ENCODE measurements at places on chromosomes 1 and 21.

- DNase-seq, result no peak
Measured at GRCh38 chr1:9890224-9890731, 19.8 kb downstream of the CTNNBIP1 start.

DNA sequence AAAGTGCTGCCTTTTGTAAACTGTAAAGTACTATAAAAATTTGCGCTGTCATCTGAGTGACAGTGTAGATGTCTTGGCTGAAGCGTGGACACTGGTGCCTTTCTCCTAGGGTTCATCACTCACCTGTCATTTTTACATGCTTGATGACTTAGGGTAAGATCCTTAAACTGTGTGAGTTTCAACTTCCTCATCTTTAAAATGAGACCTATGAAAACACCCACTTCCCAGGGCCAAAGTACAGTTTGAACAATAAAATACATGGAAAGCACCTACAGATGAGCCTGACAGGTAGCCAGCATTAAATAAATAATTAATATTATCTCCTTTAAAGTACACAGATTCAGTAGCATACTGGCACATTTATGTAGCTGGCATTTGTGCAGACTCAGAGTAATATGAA, 309.9 kb downstream of the CHRM3 start:
- DNase-seq, result no peak

GRCh38 chr1:158716335-158716734, 4.2 kb downstream of the OR6K3 start:
- no peak for DNase-seq

GRCh38 chr1:153231363-153231762, 14.0 kb downstream of the PRR9 start:
- DNase-seq, result no peak

DNA sequence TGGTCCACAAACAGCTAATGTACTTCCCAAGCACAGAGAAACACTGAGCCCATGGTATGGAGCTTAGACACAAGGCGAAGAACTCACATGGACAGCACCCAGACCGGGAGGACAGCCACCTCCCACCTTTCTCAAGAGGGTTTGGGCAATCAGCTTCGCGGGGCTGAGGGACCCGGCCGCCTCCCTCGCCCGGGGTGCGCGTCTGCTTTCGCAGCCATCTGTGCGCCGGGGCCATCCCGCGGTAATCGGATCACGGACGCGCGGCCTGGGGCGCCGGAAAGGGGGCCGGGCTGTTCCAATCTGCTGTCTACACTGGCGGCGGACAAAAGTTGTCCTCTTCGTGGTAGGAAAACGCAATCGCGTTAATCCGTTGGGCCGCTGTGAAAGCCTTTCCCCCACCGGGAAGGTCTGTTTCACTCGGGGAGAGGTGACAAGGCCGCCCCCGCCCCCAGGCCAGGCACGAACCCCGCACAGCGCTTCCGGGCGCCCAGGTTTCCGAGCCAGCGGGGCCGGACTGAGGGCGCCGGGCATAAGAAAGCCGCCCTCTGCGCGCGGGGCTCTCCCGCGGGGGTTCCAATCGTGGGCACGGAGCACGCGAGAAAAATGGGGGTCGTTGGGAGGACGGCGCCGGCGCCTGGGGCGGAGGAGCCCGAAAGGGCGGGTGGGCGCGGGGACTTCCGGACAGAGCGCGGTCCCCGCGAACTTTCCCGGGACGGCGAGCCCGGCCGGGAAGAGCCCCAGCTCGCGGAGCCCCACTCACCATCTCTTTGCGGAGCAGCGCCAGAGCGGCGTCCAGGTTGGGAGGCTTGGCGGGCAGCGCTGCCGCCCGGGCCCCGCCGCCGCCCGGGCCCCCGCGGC, 664 bp downstream of the FAM89A start:
- peak; percentile 64 for DNase-seq

DNA sequence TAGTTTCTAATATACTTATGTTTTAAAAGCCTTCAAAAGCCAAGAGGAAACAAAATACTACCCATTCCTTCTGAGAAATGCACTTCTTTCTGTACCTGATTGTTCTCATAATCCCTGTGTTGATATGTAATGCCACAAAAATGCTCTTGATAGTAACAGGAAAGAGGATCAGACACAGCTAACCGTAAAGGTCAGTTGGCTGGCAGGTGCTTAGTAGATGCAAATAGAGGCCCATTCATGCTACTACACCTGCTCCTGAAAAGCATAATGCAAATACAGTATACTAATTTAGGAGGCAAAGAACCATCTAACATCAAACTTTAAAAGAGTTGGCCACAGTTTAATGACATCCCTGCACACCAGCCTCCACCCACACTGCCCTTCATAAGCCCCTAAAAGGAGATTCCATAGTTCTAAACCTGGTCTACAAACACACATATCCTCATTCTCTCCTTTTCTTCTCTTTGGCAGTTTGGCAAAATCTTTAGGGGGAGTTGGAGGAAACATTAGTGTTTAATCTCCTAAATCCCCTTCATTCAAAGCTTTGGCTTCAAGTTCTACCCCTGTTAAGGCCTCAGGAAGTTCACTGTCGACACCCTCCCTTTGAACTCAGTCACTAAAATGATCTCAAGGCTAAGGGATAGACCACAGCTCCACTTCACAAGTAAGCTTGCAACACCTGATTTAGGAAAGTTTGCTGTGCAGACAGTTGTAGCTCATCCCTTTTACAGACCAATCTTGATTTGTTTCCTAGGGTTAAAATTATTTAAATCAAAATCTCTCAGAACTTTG, 2.9 kb upstream of the CD46 start:
- DNase-seq, result no peak

- DNase-seq, result no peak
Measured at GRCh38 chr1:87592156-87592555, 263.5 kb downstream of the LMO4 start.

DNA sequence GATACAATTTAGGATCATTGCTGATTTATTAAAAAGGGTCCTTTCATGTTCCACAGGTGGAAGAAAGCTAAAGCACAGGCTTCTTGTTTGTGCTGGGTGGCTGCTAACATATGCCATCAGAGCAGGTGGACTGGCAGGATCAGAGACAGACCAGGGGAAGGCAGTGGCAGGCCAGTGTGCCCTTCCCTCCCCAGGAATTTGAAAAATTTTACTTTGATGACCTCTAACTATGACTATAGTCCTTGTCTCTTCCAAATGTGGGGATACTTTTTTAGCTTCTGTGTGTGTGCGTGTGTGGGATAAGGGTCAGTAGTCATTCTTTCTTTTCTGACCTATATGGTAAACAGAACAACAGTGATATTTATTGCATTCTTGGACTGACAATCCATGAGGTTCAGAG, 49.9 kb downstream of the LHX9 start:
- DNase-seq, result no peak

GRCh38 chr1:196382383-196382782, 225.9 kb downstream of the KCNT2 start:
- DNase-seq, result no peak

DNA sequence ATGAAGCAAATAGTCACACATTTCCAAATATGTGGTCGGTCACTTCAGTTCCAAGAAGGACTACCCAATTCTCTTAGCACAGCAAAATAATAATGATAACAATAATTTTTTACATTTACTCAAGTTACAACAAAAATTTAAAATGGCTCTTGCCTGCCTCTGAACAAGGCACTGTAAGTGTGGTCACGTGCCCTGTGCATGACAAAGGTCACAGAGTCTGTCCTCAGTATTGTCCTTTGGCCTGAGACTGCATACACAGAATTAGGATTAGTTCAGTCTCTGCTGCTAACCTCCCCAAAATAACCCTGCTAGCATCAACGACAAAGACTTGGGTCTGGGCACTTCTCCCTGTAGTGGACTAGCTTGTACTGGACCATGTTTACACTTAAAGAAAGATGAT, 297.1 kb upstream of the DUSP10 start:
- no peak for DNase-seq

- no peak for DNase-seq
Measured at GRCh38 chr1:4678066-4678717, 23.8 kb downstream of the AJAP1 start.

- no peak for DNase-seq
Measured at GRCh38 chr1:107076841-107077240, 20.4 kb downstream of the PRMT6 start.

DNA sequence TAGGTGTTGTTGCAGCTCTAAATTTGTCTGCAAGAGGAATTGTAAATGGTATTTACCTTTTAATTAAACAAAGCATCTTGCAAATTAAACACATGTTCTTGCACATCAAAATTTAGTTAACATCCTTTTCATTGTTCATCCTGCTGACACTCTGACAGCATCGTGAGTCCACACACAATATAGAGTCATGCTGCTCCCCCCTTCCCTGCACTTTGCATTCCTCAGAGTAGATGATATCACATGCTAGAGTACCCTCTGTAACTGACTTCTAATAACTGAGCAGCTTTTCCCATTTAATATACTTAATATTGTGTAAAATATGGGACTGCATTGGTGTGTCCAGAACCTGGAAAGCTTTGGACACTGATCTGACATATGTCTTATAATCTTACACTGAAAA, 138.8 kb upstream of the DPYD start:
- DNase-seq, result no peak

GRCh38 chr1:63630666-63631065, 37.5 kb downstream of the PGM1 start:
- DNase-seq, result no peak

DNA sequence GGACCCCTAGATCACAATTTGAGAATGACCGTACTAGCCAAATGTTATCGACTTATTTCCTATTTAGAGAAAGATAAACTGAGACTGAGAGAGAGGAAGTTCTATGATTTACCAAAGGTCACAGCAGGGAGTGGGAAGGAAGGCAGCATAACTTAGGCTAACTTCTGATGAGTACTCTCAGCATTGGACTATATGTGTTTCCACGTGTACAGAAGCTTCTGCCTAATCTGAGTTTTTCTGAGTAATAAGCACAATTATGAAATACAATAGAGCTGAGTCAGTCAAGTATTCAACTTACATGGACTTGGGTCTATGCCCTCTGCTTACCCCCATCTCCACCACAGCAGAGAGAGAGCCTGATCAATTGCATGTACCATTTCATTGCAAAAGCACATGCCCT, 88.1 kb upstream of the HIVEP3 start:
- DNase-seq, result no peak

GRCh38 chr1:40926441-40926840, 53.1 kb upstream of the CTPS1 start:
- DNase-seq, result no peak

DNA sequence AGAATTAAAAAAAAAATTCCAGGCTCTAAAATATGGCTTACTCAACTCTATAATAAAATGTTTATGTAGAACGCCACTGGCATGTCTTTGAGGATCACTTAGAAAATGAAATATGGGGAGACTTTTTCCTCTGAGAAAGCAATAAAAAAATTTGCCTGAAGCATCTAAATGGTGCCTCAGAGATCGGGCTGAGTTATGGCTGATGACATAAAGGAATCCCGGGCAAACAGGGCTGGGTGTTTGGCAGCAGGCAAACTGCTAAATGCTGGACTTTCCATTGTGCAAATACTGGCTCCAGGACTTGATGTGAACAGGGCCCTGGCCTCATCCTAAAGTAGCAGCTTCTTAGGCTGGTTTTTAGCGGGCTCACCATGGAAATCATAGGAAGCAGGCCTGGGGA, 44.5 kb upstream of the C1orf87 start:
- DNase-seq, result no peak

DNA sequence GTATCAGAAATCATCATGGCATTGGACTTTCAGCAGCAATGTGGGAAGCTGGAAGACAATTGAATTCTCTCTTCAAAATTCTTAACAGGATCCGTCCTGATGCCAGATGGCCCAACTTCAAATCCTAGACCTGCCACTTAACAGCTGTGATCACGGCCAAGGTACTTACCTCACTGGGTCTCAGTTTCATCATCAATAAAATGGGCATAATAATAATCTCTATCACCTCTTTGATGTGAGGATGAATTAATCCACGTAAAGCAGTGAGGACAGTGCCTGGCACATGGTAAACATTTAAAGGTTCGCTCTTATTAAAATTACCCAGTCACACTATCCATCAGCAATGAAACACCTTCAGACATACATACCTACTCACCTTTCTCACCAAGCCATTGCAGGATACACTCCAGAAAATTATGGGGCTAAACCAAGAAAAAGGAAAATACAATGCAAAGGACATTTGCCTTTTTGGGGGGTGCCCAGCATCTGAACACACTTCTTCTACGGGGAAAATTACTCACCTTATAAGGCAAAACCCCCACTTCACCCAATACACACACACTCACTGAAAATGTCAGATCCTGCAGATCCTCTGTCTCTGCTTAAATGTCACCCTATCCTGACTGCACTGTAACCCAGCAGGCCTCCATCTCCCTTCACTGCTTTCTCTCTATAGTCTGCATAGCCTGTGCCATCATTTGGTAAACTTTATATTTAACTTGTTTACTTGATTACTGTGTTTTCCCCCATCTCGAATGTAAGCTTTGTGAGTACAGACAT, 21.7 kb downstream of the GLIS1 start:
- no peak for DNase-seq

- peak; percentile 3 for DNase-seq
Measured at GRCh38 chr1:107748531-107748930, 216.4 kb downstream of the VAV3 start.

GRCh38 chr1:151344291-151344690, 2.8 kb downstream of the RFX5 start:
- no peak for DNase-seq

DNA sequence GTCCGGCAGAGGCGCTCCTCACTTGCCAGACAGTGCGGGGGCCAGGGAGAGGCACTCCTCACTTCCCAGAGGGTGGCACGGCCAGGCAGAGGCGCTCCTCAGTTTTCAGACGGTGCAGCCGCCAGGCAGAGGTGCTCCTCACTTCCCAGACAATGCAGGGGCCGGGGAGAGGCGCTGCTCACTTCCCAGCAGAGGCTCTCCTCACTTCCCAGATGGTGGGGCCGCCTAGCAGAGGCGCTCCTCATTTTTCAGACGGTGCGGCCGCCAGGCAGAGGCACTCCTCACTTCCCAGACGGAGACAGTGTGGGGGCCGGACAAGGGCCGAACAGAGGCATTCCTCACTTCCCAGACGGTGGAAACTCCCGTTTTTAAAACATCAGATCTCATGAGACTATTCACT, 238.4 kb upstream of the CACYBP start:
- no peak for DNase-seq

DNA sequence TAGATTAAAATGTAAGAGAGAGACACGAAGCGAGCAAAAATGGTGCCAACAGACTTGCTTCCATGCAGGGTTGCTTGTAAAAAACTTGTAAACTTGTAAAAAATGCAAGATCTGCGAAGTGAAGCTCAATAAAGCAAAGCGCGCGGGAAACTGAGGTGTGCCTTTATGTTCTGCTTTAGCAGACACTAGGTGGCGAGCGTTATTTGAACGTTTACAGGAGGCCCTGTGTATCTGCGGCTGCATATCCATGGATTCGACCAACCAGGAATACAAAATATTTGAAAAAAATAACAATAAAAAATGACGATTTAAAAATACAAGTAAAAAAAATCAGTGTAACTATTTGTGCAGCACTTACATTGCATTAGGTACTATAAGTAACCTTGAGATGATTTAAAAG, 1.5 kb downstream of the UBE2G2 start:
- peak; percentile 35 for DNase-seq

GRCh38 chr1:178566187-178566586, 53.3 kb downstream of the TEX35 start:
- DNase-seq, result no peak
